Activated CD8-positive, alpha-beta memory T cell treated with anti-CD3 and anti-CD28 coated beads, Interleukin-2, amount 50 U/mL, for 4 hours (primary cell): ENCODE measurements at places on chromosomes 2 and 18.
A peak's percentile ranks its signal among the peaks of the same experiment; 100 is the strongest.

- no peak for DNase-seq
These were observed 94.2 kb upstream of the RAB27B start for GRCh38 chr18:54734059-54734458.

- DNase-seq = no peak
These were observed 30.6 kb upstream of the SH3RF3 start for GRCh38 chr2:109098251-109098920.

GRCh38 chr18:5543036-5543680 is 639 bp downstream of the EPB41L3 start:
- DNase-seq = no peak

GRCh38 chr18:58405107-58405898 is 223.6 kb downstream of the ALPK2 start:
- DNase-seq = no peak

DNA sequence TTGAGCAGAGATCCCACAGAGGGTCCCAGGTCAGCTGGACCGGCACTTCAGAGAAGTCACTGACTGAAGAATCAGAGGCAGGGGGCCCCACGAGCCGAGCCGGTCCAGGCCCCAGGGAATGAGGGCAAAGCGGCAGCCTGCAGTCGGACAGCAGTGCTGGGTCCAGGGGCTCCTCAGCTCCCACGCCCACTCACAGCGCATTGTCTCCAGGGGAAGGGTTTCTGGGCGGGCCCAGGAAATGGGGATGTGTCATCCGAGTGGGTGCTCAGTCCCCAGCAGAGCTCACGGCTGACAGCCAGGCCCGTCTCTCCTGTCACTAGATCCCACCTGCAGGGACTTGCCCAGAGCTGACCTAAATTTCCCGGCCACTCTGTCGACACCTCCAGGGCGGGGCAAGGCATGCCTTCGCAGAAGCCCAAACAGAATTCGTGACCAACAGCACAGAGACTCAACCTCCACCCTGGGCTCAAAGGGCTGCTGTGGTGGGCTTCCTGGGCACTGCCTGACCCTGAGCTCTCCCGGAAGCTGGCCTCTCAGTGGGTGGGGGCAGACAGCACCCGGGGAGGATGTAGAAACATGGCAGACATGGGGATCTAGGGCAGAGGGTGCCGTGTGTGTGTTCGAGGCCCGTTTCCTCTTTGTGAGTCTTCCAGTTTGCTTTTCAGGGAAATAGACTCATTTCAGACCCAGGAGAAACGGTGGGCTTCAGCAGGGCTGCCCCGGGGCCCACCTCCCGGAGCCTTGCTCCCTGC is 42.1 kb upstream of the TAF1B start:
- DNase-seq = peak; percentile 54

- DNase-seq = peak; percentile 30
These were observed 125.3 kb downstream of the TMEM131 start for GRCh38 chr2:97870396-97870843.

DNA sequence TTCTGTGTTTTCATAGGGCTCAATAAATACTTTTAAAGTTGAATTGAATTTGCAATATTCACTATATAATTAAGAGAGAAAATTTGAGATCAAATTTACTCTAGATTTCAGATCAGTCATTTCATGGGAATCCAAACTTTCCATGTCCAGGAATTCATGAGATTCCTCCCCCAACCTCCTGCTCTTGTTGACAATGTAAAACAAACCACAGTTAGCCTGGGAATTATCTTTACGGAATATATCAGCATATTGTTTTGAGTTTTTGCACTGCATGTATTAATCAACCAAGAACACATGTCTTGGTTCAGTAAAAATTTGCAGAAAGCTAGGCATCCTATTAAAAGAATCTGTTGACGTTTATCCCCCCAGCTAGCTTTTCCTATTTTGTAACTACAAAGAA is 42.3 kb downstream of the CYP1B1 start:
- no peak for DNase-seq
